C1 segment of cervical spinal cord (tissue), 14 donors: ENCODE measurements at places on chromosomes 16 and 17.

- DNase-seq: no peak
These were observed 25.5 kb upstream of the BCO1 start for GRCh38 chr16:81212830-81213465.

DNA sequence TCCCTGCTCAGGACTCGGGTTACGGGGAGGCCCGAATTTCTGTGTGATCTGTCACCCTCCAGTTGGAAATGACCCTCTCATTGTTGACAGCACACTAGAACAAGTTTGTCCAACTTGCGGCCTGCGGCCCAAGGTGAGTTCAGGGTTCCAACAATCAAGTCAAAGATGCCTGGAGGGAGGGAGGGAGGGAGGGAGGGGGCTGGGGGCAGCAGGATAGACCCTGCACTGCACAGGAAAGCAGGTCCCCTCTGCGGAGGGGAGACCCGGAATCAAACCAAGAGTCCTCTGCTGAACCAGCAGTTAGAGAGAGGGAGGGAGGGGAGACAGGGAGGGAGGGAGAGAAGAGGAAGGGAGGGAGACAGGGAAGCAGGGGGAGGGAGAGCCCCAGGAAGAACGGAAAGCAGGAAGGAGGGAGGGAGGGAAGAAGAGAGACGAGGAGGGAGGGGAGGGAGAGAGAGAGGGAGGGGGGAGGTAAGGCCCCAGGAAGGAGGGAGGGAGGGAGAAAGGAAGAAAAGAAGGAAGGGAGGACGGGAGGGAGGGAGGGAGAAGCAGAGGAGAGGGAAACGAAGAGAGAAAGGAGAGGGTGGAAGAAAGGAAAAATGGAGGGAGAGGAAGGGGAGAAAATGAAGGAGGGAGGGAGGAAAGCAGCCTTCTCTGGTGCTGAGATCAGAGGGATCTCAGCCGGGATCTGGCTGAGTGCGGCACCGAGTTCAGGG lies 96.7 kb upstream of the CDH5 start:
- no peak for DNase-seq

GRCh38 chr17:56583772-56584171 lies 9.7 kb upstream of the NOG start:
- DNase-seq: no peak

- DNase-seq: no peak
These were observed 6.2 kb downstream of the RPS6KB1 start for GRCh38 chr17:59899099-59899498.

GRCh38 chr16:63617990-63618763 lies 1503.7 kb downstream of the CDH11 start:
- DNase-seq: no peak

DNA sequence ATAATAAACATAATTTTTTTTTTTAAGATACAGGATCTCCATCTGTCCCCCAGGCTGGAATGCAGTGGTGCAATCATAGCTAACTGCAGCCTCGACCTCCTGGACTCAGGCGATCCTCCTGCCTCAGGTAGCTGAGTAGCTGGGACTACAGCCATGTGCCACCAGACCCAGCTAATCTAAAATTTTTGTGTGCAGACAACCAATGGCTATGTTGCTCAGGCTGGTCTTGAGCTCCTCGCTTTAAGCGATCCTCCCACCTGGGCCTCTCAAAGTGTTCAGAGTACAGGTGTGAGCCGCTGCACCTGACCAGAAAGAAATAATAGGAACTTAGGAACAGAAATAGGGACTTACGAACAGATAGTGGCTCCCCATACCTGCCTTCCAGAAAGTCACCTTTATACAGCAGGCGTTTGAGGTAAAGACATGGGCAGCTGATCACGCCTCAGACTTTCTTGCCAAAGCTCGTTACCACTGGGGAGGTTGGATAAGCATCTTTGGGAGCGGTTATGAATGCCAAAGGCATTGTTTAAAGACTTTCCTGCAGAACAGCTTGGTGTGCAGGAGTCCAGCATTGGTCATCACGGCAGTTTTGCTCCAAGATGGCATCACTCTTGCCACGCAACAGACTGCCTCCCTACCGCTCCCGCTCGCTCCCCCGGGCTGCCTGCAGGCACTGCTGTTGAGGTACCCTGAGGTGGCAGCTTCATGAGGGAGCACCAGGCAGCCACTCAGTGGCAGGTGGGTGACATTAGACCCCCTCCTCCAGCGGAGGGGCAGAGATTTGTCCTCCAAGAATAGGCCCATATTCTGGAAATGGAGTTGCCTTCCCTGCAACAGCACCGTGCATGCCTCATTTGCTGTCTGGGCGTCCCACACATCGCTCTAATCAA lies 13.6 kb downstream of the COX4I1 start:
- DNase-seq: no peak
